Calu3 (cell line): ENCODE measurements at places on chromosomes 7 and 10.

DNA sequence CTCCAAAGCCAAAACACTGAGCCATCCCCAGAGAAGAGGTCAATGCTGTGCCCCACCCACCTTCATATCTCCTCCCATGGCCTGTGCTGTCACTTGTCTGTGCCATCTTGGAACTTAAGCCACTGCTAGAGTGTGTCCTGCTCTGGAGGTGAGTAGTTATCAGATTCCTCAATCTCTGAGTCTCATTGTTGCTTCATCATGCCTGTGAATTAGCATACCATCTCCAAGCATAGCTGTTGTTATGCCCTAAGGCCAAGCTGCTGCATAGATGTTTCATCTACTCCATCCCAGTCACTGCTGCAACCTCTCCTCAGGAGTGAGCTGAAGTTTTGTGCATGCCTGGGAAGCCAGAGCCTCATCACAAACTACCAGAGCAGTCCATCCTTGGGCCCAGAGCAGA is 349.0 kb downstream of the ZWINT start:
- no peak for DNase-seq

- DNase-seq, result no peak
These were observed 53.1 kb upstream of the CPXM2 start for GRCh38 chr10:123944661-123945060.

- DNase-seq, result no peak
These were observed 322.9 kb downstream of the PTEN start for GRCh38 chr10:88186335-88186734.

DNA sequence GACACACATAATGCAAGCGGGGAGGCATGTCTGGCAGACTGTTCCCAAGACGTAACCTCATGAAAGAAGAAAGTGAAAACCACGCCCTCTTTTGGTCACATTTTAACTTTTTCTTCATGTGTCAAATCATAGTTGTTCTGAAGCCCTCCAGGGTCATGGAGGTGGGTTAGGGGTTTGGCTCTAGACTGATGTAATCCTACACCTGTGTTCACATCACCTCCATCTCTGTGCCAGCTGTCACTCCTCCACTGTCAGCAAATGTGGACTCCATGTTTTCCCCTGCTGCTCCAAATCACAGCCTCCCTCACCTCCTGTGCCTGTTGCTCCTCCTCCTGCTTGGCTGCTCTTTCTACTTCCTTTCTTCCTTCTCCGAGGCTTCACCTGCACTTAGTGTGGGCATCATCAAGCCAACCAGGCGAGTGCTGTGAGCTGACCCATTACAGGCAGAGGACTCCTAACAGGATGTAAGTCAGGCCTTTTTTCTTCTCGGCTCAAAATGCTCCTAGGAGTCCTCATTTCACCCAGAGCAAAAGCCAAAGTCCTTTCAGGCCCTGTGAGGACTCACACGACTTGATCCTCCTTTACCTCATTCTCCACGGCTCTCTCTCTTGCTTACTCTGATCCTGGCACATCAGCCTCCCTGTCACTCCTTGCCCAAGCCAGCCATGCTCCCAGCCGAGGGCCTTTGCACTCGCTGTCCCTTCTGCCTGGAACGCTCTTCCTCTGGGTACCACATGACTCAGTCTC is 66.4 kb upstream of the IFRD1 start:
- DNase-seq, result no peak

- DNase-seq, result no peak
These were observed 46.2 kb downstream of the CELF2 start for GRCh38 chr10:11063856-11064255.

GRCh38 chr7:108016841-108017775 is 14.1 kb upstream of the LAMB1 start:
- no peak for DNase-seq
